ENCODE measurements at places on chromosomes 2 and 18.
A peak's percentile ranks its signal among the peaks of the same experiment; 100 is the strongest.

- no peak for DNase-seq
These were observed 778.3 kb downstream of the TRIB2 start for GRCh38 chr2:13495051-13495450.

DNA sequence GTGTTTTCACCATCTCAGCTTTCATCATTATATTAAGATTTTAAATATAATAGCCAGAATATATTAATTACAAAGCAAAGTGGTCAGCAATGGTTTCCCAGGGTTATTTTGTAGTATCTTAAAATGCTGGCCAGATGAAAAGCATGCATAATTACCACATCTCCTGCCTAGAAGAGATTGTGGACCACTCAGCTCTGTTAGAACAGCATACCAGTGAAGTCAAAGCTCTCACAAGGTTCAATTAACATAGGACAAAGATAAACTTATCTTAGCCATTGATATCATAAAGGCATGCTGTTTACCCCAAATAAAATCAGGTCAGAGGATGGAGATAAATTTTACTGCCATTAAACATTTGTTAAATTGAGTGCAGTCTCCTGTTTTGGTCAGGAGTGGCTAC, 19.3 kb upstream of the PDE1A start:
- DNase-seq, result no peak

DNA sequence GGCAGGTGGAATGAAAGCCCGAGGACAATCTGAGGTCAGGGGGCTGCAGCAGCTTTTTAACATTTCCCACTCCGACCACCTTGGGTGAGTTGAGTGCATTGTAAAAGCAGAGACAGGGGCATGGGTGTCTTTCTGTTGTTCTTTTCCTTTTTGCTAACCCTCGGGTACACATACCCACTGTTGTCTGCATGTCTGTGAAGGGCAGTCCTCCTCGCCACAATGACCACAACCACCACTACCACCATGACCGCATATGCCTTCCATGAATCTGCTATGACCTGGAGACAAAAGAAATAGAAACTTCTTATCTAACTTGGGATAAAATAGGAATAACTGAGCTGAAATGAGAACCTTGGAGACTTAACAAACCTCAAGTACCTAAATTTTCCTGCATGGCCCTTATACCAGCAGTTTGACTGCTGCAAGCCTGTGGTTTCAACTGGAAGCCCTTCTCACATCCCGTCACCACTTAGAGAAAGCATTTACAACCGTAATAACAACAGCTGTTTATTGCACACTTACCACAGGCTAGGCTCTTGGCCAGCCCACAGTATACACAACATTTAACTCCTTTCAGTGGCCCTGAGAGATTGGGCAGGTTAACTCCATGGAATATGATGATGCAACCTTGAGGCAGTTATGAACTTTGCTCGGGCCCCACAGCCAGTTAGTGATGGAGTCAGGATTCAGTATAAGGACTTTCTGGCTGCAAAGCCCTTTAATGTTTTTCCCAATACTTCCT, 80.3 kb downstream of the GYPC start:
- no peak for DNase-seq

DNA sequence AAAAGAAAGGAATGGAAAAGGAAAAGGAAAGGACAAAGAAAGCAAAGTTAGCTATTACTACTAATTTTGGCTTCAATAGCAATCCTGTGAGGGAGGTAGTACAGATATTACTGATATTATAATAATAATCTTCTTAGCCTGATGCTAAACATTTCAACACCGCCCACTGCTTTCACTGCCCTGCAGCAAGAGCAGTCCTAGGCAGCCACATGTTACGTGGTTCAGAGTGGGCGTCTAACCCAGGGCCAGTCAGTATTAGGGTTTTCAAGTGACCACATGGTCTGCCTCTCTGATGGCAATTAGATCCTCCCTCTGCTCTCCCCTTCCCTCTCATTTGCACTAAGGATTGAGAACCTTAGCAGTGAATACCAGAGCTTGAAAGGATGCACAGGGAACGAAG, 83.7 kb upstream of the ZNF397 start:
- DNase-seq, result no peak

DNA sequence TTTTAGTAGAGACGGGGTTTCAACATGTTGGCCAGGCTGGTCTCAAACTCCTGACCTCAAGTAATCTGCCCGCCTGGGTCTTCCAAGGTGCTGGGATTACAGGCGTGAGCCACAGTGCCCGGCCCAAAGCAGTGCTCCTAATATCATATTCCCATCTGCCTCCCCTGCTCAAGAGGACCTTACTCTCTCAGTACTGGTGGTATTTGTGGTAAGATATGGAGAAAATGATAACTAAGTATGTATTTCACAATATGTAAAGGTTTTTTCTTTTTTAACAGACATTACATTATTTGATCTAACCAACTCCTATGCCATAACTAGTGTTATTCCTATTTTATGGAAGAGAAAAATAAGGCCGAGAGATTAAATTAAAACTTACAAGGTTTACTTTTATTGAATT, 201.0 kb downstream of the CAMKMT start:
- DNase-seq, result no peak

- no peak for DNase-seq
These were observed 28.4 kb upstream of the TANK start for GRCh38 chr2:161131804-161132203.

GRCh38 chr2:60383401-60384143, 169.9 kb downstream of the BCL11A start:
- no peak for DNase-seq

DNA sequence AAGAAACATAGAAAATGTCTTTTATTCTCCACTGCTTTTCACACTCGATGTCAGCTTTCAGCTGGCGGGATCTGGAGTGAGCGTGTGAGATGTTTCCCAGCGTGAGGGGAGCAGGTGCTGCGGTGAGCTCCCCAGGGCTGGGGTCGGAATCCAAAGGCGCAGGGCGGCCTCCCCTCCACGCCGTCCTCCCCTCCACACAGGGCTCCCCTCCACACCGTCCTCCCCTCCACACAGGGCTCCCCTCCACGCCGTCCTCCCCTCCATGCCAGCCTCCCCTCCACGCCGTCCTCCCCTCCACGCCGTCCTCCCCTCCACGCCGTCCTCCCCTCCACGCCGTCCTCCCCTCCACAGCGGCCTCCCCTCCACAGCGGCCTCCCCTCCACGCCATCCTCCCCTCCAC, 26.9 kb upstream of the KCNG2 start:
- DNase-seq, result no peak

DNA sequence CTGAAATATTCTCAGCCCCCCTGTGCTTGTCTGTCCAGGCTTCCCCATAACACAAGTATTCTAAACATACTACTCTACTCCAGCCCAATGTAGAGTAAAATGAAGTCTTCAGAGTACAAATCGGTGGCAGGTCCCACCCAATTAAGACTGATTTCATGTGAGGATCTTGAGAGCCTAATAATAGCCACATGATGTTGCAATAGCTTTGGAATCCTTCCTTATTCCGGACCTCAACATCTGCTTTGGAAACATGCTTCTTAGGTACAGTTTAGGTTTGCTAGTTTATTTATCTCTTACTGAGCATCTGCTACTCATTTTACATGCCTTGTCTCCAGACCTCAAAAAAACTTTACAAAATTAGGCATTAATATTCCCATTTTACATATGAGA, 207.3 kb upstream of the RAB6C start:
- DNase-seq, result no peak

- DNase-seq, result no peak
These were observed 471.7 kb upstream of the CDH20 start for GRCh38 chr18:60861575-60861974.

- no peak for DNase-seq
These were observed 29.9 kb downstream of the GPC1 start for GRCh38 chr2:240465268-240465764.

- DNase-seq, result no peak
These were observed 12.3 kb upstream of the CIB4 start for GRCh38 chr2:26653207-26654060.

- no peak for DNase-seq
These were observed 114.6 kb downstream of the DOCK10 start for GRCh38 chr2:224927646-224928173.

DNA sequence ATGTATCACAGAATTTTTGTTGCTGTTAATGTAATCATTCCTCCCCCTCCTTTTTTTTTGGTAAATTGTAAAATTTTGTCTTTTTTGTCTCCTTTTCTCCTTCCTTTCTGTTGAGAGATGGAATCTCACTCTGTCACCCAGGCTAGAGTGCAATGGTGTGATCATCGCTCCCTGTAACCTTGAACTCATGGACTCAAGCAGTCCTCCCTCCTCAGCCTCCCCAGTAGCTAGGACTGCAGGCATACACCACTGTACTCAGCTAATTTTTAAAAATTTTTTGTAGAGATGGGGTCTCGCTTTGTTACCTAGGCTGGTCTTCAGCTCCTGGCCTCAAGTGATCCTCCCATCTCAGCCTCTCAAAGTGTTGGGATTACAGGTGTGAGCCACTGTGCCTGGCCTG, 5.3 kb downstream of the EIF5B start:
- no peak for DNase-seq

DNA sequence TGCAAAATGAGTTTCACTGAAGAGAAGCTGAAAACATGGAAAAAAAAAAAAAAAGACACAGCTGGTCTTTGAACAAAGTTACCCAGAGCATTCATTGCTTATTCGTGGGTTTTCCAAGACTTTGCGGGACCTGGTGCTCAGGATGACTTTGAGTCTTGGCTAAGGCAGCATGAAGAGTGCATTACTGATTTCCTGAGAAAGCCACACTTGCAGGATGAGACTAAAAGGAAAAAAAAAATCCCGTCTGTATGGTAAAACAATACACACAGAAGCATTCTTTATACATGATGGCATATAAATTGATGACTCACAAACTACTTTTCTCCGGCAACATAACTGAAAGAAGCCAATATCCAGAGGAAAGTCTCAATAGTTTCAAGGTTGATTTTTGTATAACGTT, 195.4 kb downstream of the SPP2 start:
- DNase-seq, result peak; percentile 60

- DNase-seq, result peak; percentile 90
These were observed 32.4 kb downstream of the ASB1 start for GRCh38 chr2:238459081-238459629.

GRCh38 chr2:187574969-187575750, 20.9 kb upstream of the TFPI start:
- no peak for DNase-seq

GRCh38 chr18:49733321-49733720, 80.0 kb downstream of the ACAA2 start:
- no peak for DNase-seq

DNA sequence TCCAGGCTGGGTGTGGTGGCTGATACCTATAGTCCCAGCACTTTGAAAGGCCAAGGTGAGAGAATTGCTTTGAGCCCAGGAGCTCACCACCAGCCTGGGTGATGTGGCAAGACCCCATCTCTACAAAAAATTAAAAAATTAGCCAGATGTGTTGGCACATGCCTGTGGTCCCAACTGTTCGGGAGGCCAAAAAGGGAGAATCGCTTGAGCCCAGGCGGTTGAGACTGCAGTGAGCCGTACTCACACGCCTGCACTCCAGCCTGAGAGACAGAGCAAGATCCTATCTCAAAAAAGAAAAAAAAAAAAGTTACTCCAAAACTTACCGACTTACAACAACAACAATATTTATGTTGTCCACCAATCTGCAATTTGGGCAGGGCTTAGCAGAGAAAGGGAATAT, 178.0 kb upstream of the FN1 start:
- DNase-seq, result no peak

DNA sequence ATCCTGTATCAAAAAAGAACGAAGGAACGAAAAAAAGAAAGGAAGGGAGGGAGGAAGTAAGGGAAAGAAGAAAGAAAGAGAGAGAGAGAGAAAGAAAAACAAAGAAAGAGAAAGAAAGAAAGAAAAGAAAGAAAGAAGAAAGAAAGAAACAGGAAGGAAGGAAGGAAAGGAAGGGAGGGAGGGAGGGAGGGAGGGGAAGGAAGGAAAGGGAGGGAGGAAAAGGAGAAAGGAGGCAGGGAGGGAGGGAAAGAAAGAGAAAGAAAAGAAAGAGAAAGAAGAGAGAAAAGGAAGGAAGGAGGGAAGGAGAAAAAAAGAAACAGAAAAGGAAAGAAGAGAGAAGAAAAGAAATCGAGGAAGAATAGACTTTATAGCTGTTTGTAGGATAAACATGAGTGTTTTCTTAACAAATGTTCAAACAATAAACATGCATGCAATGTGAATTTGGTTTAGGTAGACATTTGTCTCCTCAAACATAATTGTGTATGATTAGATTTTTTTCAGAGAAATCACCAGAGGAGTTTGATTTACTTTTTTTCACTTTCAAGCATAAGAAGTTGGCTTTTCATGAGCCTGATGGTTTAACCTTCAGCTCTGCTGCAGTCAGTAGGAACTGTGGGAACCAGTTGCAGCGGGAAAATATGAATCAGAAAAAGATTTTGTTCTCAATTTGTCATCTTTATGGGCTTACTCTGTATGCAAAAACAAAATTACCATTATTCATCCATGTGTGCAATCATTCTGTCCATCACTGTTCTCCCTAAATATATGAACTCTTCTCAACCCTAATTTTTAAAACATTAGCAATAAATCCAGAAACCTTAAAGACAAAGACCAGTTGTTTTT, 71.6 kb downstream of the PRKRA start:
- DNase-seq, result no peak

GRCh38 chr2:46923041-46923528, 7.5 kb upstream of the MCFD2 start:
- DNase-seq, result peak; percentile 8

GRCh38 chr18:23127090-23127489, 8.2 kb upstream of the CABLES1 start:
- peak; percentile 66 for DNase-seq

DNA sequence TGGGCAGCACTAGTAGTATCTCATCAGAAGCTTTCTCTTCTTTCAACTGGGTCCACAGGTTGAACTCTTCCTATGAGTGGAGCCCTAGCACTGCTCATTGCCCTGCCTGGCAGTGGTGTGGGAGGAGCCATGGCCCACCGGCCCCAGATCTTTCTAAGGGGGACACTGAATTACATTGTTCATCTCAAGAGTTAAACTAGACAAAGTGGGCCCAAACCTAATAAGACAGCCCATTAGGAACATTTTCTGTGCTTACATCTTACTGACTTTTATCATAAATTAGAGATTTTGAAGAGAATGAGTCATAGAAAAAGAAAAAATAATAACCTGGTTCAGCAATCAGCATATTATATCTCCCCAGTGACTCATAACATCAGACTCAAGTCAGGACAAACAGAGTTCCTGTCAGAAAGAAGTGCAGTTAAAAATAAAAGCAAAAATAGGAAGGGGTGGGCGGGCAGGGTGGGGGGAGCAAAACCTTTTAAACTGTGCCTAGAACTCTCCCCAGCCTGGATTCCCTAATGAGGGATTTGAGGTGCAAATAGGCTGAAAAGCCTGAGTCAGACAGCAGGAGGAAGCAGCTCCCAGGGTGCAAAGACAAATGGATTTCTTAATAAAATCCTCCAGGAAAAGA, 161.6 kb upstream of the TRIB2 start:
- peak; percentile 57 for DNase-seq

- DNase-seq, result peak; percentile 40
These were observed 88.4 kb downstream of the EHD3 start for GRCh38 chr2:31322371-31322770.

DNA sequence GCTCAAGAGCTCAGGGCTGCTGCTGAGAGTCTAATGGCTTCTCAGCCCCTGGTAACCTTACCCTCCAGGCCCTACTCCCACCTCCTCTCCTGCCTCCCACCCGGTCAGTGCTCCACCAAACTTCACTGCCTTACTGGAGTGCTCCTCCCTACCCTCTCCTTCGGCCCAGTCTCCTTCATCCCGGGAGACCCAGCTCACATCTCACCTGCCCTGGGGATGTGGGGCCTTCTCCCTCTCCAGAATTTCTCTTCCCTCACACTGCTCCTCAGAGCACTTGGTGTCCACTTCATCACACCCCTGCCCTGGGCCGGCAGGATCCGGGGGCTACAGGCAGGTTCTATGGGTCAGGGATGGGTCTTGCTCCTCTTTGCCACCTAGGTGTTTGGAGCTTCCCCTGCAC, 21.6 kb downstream of the PTPN18 start:
- DNase-seq, result no peak

GRCh38 chr2:239878686-239879085, 146.5 kb downstream of the NDUFA10 start:
- no peak for DNase-seq
